ENCODE measurements at places on chromosomes 6 and 20.

DNA sequence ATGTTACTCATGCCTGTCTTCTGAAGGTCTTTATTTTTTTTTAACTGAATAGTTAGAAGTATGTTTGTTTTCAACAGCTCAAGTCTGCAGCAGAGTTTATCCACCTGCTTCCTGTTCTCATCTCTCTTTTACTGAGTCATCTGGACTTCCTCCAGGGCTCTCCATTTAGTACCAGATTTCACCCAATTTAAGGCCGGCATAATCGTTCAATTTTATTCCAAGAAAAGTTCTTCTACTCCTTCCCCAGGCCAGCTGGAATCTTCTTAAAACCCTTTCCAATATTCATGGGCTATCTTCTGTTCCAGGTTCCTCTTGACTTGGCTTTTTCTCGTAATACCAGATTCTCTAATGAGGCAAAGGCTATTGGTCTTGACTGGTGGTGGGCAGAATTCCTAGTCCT lies 79.0 kb upstream of the LAMA2 start:
- no peak for DNase-seq

DNA sequence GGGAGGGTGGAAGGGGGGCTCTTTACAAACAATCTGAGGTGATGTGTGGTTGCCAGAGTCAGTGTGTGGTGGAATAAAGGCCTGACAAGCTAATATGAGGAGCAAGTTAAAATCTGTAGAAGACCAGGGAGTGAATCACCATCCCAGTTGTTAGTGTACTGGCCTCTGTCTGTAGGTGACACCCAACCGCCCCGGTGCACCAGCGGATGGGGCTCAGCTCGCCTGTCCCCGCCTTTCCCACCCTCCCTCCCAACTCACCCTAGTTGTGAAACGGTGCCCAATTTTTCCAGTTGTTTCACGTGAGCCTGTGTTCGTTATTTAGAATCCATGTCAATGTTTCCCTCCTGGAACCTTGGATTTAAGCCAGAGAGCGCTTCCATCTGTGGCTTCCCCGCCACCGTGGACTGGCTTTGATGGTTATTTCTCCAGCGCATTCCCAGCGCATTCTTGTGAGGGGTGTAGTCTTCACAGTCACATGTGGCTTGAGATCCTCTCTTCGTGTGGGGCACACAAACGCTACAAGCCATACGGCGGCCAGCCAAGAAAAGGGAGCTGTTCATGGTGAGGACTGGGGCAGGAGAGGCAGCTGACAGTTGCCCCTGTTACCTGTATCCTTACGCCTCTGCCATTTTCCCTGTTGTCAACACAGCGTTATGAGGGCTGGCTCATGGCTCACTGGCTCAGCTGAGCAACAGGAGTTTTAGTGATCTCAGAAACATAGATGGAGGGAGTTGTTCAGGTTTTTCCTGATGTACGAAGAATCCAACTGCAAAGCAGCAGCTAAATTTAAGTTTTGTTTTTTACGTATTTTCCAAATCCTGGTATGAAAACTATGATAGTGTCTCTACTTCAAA lies 137.6 kb downstream of the ZDHHC14 start:
- DNase-seq = peak; percentile 36

DNA sequence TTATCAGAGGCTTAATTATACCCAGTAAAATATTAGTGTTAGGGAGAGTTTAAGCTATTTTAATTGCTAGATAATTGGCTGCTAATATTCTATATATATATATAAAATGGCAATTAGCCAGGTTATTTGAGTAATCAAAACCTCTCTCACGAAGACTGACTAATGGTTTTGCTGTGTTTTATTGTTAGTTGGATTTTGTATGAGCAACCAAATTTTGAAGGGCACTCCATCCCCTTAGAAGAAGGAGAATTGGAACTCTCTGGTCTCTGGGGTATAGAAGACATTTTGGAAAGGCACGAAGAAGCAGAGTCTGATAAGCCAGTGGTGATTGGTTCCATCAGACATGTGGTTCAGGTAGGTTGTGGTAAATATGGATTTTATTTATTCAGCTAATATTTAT lies 102.2 kb downstream of the RTN4IP1 start:
- DNase-seq = no peak

GRCh38 chr20:19161336-19161735 lies 51.1 kb upstream of the SLC24A3 start:
- DNase-seq = no peak

DNA sequence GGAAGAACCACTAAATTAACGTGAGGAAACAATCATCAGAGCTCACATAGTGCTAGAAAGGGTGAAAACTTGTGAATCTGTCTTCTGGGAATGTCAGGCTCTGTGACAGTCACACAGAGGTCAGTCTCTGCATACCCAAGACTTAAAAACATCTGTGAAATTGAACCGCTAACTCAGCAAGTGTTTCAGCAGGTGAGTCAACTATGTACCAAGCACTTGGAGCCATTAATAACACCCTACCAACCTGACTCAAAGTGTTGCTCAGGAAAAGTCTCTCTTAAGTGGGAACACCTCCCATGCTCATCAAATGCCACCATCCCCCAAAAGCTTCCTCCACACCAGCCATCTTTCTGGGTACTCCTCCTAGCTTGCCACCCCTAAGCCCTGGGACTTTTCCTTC lies 92.3 kb upstream of the CARMIL1 start:
- DNase-seq = no peak

DNA sequence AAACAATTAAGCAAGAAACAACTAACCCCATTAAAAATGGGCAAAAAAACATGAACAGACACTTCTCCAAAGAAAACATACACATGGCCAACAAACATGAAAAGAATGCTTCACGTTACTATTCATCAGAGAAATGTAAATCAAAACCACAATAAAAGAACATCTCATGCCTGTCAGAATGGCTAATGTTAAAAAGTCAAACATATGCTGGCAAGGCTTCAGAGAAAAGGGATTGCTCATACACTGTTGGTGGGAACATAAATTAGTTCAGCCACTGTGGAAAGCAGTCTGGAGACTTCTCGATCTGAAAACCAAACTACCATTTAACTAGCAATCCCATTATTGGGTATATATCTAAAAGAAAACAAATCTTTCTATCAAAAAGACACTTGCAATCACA lies 217.5 kb downstream of the TINAG start:
- DNase-seq = no peak

DNA sequence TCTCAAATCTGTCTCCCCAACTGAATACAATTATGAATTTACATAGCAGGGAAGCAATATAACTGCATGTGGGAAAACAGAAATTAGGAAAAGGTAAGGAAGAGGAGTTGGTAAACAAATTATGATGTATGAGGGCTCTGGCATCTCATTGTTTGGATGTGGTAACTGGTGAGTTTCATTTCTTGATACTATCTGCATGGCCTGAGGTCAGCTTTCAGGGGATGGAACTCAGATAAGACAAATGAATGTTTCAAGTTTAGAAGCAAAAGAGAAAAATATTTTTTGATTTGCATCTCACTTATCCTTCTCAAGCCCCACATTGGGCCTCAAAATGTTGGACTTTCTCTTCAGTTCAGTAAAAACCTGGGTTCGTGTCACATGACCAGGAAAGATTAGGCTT lies 302.2 kb upstream of the GJE1 start:
- no peak for DNase-seq

DNA sequence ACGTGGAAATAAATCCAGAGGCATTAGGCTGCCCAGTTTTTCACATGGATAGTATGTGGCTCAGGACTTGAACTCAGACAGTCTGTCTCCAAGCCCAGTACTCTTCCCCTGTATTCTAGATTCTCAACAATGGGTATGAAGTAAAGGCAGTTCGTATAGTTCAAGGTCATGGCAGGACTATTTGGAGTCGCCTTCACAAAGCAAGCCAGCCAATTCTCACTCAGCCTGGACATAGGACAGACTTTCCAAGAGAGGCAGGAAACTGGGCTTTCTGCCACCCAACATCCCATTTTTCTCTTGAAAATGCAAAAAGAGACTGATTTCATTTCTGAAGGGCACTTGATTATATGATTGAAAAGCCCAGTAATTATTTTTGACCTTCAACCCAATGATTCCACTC lies 111.0 kb downstream of the EDN1 start:
- DNase-seq = no peak

GRCh38 chr6:120938164-120938875 lies 396.0 kb downstream of the TBC1D32 start:
- no peak for DNase-seq

- DNase-seq = no peak
Observed at GRCh38 chr6:10418862-10419748, 4.2 kb upstream of the TFAP2A start.

DNA sequence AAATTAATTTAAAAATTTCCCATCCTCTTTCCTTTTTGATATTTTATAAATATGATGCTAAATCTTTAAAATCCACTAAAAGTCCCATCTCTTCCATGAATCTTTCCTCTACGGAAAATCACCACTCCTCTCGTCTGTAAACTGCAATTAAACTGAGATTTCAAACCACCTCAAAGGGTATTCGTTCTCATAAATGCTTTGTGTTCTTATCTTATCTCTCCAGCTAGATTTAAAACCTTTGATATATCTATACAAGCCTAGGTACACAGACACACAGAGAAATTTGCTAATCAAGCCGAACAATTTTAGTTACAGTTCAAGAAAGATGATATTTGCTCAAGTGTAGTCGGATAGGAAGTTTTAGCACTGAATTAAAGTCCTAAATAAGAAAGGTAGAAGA lies 214.6 kb upstream of the PRDM1 start:
- no peak for DNase-seq

DNA sequence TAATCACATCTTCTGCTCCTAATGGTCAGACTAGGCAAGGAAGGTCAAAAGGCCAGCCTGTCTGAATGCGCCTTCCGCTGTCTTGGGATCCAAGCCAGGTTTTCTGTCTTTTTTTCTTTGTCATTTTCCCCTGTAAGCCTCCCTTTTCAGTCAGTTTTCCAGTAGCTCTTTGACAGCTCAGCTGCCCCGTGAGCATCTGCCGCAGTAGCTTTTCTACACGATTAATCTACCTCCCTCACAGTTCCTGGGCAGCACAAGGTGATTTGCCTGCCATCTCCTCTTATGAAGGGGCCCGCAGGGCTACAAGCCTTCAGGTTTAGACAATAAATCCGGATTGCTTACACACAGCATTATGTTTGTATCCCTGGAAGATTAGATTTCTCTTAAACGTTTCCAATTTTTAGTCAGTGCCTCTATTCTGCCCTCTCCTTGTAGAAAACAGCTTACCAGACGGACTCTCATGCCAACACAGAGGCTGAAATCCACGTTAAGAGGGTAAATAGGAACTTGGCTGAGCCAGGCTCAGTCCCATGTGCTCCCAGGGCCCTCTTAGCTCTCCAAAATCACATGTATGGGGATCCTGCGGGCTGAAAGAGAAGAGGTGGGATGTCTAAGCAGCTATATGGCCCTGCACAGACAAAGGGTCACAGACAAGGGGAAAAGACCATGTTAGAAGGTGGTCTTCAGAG lies 77.2 kb downstream of the LY86 start:
- DNase-seq = no peak
